ENCODE measurements at places on chromosomes 5 and 9.

- no peak for DNase-seq
- peaks cover 1% of the 10 kb centered on the region for H3K36me3 ChIP-seq
- no peak overlapping the region for H3K4me3 ChIP-seq
- no peak overlapping the region for H3K27ac ChIP-seq
Measured at GRCh38 chr5:84383816-84384603, 670 bp downstream of the EDIL3 start.

- no peak overlapping the region for H3K27ac ChIP-seq
- no peak for DNase-seq
- no peak overlapping the region for H3K4me3 ChIP-seq
- peaks cover 4% of the 10 kb centered on the region for H3K27me3 ChIP-seq
- H3K36me3 ChIP-seq: no peaks in the 10 kb centered on the region
Measured at GRCh38 chr9:98300611-98301010, 45.2 kb upstream of the TBC1D2 start.

DNA sequence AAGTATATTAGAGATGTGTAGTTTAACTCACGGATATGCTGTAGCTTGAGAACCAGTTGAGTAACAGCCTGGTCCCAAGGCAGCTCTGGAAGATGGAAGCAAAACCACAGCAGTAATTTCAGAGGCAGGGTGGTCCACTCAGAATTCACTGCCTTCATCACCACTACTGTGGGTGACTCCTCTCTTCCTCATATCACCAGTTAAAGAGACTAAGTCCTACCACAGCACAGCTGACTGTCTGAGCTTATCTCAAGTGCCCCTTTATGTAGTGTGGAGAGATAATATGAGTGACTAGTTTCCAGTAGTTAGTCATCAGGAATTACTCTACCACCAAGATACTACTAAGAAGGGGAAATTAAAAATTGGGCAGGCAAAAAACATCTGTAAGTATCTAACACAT lies 1571.2 kb upstream of the C9orf72 start:
- H3K36me3 ChIP-seq: no peaks in the 10 kb centered on the region
- no peak for DNase-seq
- H3K27me3 ChIP-seq: no peaks in the 10 kb centered on the region
- H3K4me3 ChIP-seq: no peak overlapping the region

- DNase-seq: peak; percentile 20
- H3K27me3 ChIP-seq: no peaks in the 10 kb centered on the region
Measured at GRCh38 chr9:9790216-9790872, 822.5 kb downstream of the PTPRD start.

GRCh38 chr5:121489972-121490371 lies 361.7 kb upstream of the FTMT start:
- no peaks in the 10 kb centered on the region for H3K27me3 ChIP-seq
- H3K4me1 ChIP-seq: no peaks in the 10 kb centered on the region
- H3K4me3 ChIP-seq: no peak overlapping the region
- no peak overlapping the region for H3K27ac ChIP-seq

- H3K4me1 ChIP-seq: no peaks in the 10 kb centered on the region
- H3K4me3 ChIP-seq: no peak overlapping the region
- H3K36me3 ChIP-seq: no peaks in the 10 kb centered on the region
Measured at GRCh38 chr5:120365656-120366446, 98.2 kb upstream of the PRR16 start.

GRCh38 chr9:6777213-6777902 lies 19.6 kb downstream of the KDM4C start:
- peaks cover 22% of the 10 kb centered on the region for H3K4me1 ChIP-seq
- peak overlapping the region; percentile 19 for H3K4me3 ChIP-seq
- peaks cover 1% of the 10 kb centered on the region for H3K36me3 ChIP-seq

- no peaks in the 10 kb centered on the region for H3K27me3 ChIP-seq
- no peak for DNase-seq
- H3K4me3 ChIP-seq: no peak overlapping the region
- no peak overlapping the region for H3K27ac ChIP-seq
- H3K4me1 ChIP-seq: peaks cover 23% of the 10 kb centered on the region
Measured at GRCh38 chr9:126956917-126957686, 42.5 kb downstream of the RALGPS1 start.

- DNase-seq: no peak
- H3K4me3 ChIP-seq: no peak overlapping the region
- peaks cover 2% of the 10 kb centered on the region for H3K36me3 ChIP-seq
Measured at GRCh38 chr9:124436320-124436719, 13.9 kb upstream of the ADGRD2 start.

GRCh38 chr9:120770931-120771330 lies 22.3 kb downstream of the FBXW2 start:
- H3K36me3 ChIP-seq: peaks cover 36% of the 10 kb centered on the region
- no peak overlapping the region for H3K27ac ChIP-seq
- peaks cover 2% of the 10 kb centered on the region for H3K4me1 ChIP-seq
- no peak overlapping the region for H3K4me3 ChIP-seq

DNA sequence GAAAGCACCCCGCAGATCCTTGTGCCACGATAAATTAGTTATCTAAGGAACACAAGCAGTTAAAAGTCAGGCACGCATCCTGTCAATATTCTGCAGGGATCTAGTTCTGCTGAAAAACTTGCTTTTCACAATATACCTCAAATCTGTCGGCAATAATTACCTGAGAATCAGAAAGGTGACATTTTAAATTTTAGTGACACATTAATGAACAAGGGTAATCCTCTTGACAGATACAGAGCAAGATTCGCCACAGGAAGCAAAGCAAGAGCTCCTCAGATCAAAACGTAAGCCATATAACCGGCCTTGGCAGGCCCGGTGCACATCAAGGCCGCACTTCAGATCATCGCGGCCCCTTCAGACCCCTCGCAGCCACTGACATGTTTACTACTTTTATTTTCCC lies 185.7 kb downstream of the ATPSCKMT start:
- no peak overlapping the region for H3K27ac ChIP-seq
- DNase-seq: no peak
- no peaks in the 10 kb centered on the region for H3K4me1 ChIP-seq
- no peaks in the 10 kb centered on the region for H3K27me3 ChIP-seq
- no peaks in the 10 kb centered on the region for H3K36me3 ChIP-seq
- no peak overlapping the region for H3K4me3 ChIP-seq

DNA sequence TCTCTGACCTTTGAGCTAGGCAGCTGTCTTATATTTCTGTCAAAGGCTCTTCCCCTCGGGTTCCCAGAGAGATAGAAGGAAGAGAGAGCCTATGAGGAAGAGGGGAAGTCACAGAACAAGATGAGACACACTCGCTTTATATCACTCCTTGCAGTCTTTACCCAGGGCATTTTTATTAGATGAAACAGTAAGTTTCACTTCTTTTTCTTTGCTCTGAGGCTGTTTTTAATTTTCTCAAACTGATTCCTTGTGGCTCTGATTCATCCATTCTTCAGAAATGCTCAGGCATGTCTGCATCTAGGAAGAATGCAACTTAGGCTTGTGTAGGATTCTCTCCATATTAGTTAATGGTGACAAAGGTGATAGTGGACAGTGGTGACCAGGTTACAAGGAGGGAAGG lies 132.9 kb upstream of the CHD1 start:
- no peak overlapping the region for H3K27ac ChIP-seq
- H3K27me3 ChIP-seq: no peaks in the 10 kb centered on the region
- peaks cover 31% of the 10 kb centered on the region for H3K4me1 ChIP-seq
- no peak overlapping the region for H3K4me3 ChIP-seq
- no peak for DNase-seq
- H3K36me3 ChIP-seq: no peaks in the 10 kb centered on the region

DNA sequence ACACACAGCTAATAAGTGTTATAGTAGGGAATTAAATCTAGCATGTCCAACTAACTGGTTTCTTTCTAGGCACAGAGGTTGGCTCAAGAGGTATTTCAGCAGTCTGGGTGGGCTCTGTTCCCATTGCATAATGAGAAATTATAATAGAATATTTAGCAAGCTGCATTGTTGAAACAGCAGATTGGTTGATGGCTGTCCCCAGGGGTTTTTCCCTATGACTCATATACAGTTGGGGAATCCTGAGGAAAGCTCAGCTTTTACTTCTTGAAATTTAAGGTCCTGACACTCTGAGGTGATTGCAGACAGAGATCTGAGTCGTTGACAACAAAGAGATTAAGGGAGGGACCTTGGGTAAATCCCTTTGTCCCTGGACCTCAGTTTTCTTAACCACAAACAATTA lies 38.3 kb upstream of the TNFSF8 start:
- no peak for DNase-seq
- H3K4me3 ChIP-seq: no peak overlapping the region
- no peaks in the 10 kb centered on the region for H3K4me1 ChIP-seq
- peaks cover 2% of the 10 kb centered on the region for H3K36me3 ChIP-seq
- peaks cover 2% of the 10 kb centered on the region for H3K27me3 ChIP-seq

DNA sequence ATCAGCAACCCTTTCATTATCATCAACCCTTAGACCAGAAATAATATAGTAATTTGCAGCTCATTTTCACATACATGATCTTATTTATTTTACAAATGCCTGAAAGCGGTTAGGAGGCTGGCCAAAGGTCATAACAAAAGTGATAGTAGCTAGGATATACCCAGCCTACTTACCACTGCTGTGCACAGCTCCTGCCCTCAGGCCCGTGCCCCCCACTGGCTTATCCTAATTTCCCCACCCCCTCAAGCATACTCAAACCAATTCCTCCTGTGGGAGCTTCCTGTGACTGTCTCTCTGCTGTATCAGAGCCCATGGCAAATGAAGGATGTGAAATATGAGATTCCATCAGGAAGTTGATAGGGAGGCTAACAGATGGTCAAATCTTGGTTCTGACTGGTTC lies 14.8 kb downstream of the FAM219A start:
- H3K4me3 ChIP-seq: no peak overlapping the region
- no peaks in the 10 kb centered on the region for H3K27me3 ChIP-seq
- peaks cover 12% of the 10 kb centered on the region for H3K36me3 ChIP-seq

DNA sequence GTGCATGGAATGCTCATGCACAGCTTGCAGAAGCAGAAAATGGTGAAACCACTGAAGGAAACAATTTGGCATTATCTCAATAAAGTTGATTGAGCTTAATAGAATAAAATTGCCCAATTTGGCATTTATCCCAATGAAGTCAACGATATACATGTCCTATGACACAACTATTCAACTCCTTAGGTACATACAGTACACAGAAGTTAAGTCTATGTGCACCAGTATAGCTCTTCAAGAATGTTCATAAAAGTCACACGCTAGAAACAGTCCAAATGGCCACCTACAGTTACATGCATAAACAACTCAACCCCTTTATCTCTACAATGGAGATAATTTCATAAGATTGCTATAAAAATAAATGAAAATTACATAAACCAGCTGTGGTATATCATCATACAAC lies 184.5 kb downstream of the DENND1A start:
- DNase-seq: no peak
- H3K36me3 ChIP-seq: no peaks in the 10 kb centered on the region
- H3K27me3 ChIP-seq: no peaks in the 10 kb centered on the region
- no peak overlapping the region for H3K4me3 ChIP-seq
- no peak overlapping the region for H3K27ac ChIP-seq

DNA sequence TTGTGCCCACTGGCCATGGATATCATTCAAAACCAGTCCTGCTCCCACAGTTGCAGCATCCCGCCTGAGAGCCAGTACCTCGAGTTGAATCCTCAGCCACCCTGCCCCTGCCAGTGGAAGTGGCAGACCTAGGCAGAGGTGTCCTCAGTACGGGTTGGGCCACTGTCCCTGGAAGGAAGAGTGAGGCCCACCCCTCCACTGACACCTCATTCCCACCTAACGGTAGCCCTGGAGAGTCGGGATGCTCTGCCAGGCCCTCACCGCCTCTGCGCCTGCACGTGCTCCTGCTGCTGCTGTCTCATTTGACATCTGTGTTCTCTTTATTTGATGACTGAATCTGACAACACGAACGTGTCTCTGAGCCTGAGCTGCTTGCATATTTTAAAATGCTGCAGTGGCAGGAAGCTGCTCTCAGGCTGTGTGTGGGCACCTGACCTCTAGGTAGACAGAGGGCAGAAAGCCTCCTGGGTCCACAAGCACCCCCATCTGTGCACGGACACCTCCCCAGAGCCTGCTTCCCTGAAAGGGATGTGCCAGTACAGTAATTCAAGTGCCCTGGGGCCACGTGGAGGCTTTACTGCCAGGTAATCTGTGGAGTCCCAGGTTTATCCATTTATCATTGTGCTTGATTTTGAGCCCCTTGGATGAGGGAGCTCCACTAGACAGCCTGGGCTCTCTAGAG lies 194.7 kb downstream of the CACNA1B start:
- no peaks in the 10 kb centered on the region for H3K36me3 ChIP-seq
- H3K4me1 ChIP-seq: peaks cover 3% of the 10 kb centered on the region
- no peak for DNase-seq
- no peak overlapping the region for H3K27ac ChIP-seq
- no peak overlapping the region for H3K4me3 ChIP-seq

GRCh38 chr5:147439254-147439653 lies 70.6 kb downstream of the DPYSL3 start:
- H3K4me3 ChIP-seq: no peak overlapping the region
- no peaks in the 10 kb centered on the region for H3K4me1 ChIP-seq
- H3K27me3 ChIP-seq: peaks cover 3% of the 10 kb centered on the region
- no peak for DNase-seq
- no peaks in the 10 kb centered on the region for H3K36me3 ChIP-seq
- no peak overlapping the region for H3K27ac ChIP-seq

- no peak overlapping the region for H3K27ac ChIP-seq
- DNase-seq: no peak
- no peaks in the 10 kb centered on the region for H3K36me3 ChIP-seq
- no peak overlapping the region for H3K4me3 ChIP-seq
- H3K4me1 ChIP-seq: no peaks in the 10 kb centered on the region
- peaks cover 6% of the 10 kb centered on the region for H3K27me3 ChIP-seq
Measured at GRCh38 chr5:156119692-156120091, 207.3 kb upstream of the SGCD start.

- H3K27me3 ChIP-seq: no peaks in the 10 kb centered on the region
- no peak overlapping the region for H3K4me3 ChIP-seq
- no peaks in the 10 kb centered on the region for H3K36me3 ChIP-seq
- no peak overlapping the region for H3K27ac ChIP-seq
- H3K4me1 ChIP-seq: no peaks in the 10 kb centered on the region
Measured at GRCh38 chr9:73845954-73846690, 651.0 kb upstream of the RORB start.

DNA sequence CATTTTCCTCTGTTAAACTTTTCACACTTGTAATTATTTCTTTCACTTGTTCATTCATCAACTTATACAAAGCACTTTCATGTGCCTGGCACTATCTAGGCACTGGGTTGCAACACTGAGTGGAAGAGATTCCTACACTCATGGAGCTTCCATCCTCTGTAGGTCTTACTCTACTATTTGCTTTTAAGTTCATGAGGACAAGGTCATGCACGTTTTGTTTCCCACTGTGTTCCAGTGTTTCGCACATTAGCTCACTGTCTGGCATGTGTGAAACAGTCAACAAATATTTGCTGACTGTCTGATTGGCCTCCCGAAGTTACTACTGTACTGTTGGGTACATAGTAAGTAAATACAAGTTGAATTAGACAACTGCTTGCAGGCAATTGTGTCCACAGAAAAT lies 87.9 kb upstream of the IFNK start:
- peaks cover 51% of the 10 kb centered on the region for H3K4me1 ChIP-seq
- H3K27me3 ChIP-seq: no peaks in the 10 kb centered on the region
- DNase-seq: no peak
- peak overlapping the region; percentile 76 for H3K27ac ChIP-seq

Measured in memory B cell (primary cell).